DMS153 (cell line): ENCODE measurements at places on chromosomes 3 and 15.

- DNase-seq, result no peak
These were observed 239.1 kb downstream of the CBLB start for GRCh38 chr3:105629718-105630117.

DNA sequence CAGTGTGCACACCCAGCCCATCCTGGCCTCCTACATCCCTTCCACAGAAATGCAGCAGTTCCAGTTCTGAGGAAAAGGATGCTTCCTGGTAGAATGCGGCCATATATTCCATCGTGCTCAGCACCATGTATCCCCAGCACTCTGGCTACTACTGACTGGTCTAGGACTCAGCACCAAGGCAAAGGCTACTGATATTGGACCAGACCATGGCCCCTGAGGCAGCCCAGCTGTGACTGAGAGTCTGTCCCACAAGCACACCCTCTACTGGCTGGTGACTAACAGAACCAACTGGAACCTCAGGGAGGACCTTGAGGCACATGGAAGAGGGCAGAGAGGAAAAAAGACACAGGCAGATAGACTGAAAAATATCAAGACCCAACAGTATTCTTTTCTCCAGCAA lies 30.0 kb downstream of the TARS3 start:
- no peak for DNase-seq

GRCh38 chr3:189458528-189458927 lies 172.7 kb upstream of the TP63 start:
- no peak for DNase-seq

- DNase-seq, result no peak
These were observed 798.7 kb downstream of the DIPK2A start for GRCh38 chr3:144770281-144770680.

GRCh38 chr15:77901921-77902750 lies 175.4 kb downstream of the TBC1D2B start:
- DNase-seq, result no peak

- no peak for DNase-seq
These were observed 66.9 kb downstream of the BFSP2 start for GRCh38 chr3:133466531-133467386.

GRCh38 chr3:58569287-58570001 lies 7.7 kb downstream of the FAM107A start:
- DNase-seq, result no peak

DNA sequence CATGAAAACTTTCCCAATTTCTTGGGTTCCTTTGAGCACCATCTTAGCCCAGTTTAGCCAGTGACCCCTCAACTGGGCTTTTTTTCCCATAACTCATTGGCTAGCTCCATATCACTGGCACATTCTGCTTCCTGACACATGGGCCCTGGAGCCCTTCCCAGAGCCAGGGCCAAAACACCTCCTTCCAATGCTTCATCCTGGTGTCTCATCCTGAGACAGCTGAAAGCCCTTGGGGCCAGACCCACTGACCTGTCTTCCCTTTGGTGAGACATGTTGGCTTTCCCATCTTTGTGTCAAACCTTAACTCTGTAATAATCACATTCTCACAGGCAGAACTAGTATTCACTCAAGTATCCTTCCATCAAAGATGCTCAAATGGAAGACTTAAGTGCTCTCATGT lies 82.6 kb upstream of the SMAD3 start:
- DNase-seq, result no peak

DNA sequence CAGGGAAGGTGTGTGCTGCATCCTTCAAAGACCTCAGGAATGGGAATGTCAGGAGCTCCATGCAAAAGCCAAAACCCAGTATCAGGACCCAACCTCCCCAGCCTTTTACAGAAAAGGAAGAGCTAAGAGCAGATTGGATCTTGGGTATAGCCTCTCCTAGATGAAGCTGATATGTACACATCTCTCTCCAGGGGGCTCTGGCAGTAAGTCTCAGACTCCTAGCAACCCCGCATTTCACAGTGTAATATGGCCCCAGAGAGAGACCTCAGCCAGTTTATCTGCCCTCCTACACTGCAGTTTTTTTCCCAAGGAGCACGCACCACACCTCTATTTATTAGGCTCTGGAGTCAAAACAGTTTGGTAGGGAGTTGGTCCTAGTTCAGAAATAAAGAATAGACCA lies 88.2 kb downstream of the RBPMS2 start:
- no peak for DNase-seq

DNA sequence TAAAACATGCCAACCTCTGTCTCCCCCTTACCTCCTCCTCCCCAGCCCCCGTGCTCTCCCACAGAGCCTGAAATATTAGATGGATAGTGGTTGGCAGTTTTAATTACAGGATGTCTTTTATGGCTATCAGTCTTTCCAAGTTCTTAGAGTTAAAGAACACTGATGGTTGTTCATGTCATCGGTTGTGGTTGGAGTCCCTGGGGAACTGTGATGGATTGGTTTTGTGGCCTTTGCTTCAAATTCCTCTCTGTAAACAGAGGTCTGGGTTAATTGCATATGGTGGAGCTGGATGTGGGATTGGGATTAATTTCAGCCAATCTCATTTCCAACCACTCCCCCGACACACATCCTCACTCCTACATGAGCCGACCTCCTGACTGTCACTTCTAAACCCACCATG lies 164.5 kb upstream of the PROK2 start:
- DNase-seq, result no peak

DNA sequence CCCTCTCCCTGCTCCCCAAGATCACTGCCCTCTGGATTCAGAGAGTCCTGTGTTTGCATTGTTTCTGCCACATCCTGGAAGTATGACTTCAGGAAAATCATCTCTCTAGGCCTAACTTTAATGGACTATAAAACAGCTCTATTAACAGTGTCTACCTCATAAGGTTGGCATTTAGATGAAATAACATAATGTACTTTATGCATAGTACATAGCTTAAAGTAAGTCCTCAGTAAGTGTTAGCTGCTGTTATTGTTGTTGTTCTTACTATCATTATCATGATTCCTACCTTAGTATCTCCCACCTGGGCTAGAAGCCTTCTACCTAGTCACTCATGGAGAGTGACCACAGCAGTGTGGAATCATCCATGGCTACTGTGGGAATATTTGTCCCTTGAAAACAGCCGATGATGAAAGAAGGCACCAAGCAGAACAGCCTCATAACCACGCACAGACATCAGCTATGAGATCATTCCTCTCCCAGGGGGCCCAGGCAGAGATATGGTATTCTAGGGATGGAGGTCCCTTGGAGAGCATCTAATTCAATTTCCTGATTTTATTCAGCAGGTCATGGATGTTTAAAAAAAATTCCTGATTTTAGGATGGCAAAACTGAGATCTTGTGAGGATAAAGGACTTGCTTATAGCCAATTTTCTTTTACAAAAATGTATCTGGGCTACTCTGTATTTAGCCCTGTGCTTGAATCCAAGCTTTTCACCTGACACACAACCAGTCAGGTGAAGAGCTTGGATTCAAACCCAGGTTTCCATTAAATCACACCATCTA lies 1.9 kb downstream of the FSD2 start:
- DNase-seq, result no peak

GRCh38 chr3:42349765-42350594 lies 60.4 kb downstream of the LYZL4 start:
- no peak for DNase-seq

GRCh38 chr3:183777016-183777618 lies 48.3 kb downstream of the MAP6D1 start:
- DNase-seq, result no peak

DNA sequence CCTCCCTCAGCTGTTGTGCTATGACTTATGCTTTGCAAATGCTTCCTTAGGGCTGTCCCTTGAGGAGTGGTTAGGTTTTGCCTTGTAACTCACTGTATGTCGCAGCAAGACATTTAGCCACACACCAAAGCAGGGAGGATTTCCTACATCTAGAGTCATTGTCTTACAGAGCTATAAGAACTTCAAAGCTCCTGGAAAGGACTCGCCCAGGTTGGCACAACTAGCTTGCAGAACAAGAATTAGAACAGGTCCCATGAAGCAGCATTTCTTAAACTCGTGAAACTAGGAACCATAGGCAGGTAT lies 19.4 kb upstream of the ACAP2 start:
- no peak for DNase-seq

DNA sequence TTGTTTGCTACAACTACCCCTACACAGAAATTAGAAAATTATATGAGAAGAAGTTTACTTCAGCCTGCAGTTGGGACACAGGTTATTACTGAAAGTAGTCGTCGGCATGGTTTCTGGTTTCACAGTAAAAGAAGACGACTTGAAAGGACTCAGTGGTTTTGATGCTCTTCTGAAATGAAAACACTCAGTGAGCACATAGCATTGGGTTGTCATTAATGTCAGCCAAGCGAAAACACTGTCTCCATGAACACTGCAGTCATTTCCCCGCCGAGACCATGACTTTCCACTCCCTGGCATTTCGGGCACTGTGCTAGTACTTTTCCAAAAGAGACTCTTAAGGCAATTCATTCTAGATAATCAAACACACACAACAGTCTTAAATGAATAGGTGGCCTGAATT lies 69.2 kb upstream of the ICE2 start:
- no peak for DNase-seq
